Fibroblast of skin of right quadriceps (primary cell): ENCODE measurements at places on chromosomes 16 and 17.
A peak's percentile ranks its signal among the peaks of the same experiment; 100 is the strongest.

DNA sequence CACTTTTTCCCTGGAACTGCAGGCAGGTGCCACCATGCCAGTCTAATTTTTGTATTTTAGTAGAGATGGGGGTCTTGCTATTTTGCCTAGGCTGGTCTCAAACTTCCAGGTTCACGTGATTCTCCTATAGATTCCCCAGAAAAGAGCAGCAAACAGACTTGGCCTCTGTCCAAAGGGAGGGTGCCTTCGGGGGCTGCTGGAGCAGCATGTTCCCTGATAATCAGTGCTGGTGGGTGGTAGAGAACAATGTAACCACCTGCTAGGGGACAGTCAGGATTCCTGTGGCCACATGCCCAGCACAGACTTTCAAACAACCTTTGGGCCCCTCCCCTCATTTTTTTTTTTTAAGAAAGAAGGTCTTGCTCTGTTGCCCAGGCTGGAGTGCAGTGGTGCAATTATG lies 14.2 kb upstream of the CCNF start:
- DNase-seq: no peak

DNA sequence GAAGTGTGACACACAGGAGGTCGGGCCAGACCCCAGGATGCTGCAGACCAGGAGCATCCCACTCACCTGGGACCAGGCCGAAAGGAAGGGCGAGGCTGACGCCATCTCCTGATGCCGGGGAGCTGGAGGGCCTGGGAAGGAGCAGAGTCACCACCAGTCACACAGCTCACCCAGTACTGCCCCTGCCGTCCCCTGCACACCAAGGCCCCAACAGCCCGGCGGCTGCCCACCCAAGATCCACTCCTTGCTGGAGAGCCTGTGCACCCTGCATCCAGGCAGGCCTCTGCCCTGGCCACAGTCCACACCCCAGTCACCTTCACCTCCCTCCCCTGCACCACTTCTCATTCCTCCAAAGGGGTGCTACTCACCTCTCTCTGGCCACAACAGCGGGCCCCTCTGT lies 4.8 kb downstream of the ZNF500 start:
- no peak for DNase-seq

GRCh38 chr17:11996722-11997146 lies 541 bp downstream of the ZNF18 start:
- no peak for DNase-seq

- DNase-seq: no peak
Measured at GRCh38 chr17:74439691-74440567, 8.0 kb downstream of the GPRC5C start.

GRCh38 chr16:78246559-78246958 lies 147.1 kb downstream of the WWOX start:
- no peak for DNase-seq

DNA sequence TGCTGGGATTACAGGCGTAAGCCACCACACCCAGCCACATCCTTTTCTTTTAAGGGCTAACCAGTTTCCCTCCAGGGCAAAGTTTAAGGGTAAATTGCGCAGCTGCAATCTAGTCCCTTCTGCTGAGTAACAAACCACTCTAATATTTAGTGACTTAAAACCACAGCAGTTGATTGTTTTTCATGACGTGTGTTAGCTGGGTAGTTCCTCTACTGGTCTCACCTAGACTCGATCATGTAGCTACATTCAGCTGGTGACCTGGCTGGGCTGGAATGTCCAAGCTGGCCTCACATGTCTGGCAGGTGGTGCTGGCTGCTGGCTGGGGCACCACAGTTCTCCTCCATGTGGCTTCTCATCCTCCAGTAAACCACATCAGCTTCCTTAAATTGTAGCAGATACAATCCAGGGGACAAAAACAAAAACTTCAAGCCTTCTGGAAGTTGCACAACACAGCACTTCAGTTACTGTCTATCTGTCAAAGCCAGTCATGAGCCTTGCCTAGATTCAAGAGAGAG lies 75.5 kb downstream of the GPRC5B start:
- no peak for DNase-seq

GRCh38 chr17:74960570-74961342 lies 11.8 kb downstream of the HID1 start:
- peak; percentile 44 for DNase-seq

DNA sequence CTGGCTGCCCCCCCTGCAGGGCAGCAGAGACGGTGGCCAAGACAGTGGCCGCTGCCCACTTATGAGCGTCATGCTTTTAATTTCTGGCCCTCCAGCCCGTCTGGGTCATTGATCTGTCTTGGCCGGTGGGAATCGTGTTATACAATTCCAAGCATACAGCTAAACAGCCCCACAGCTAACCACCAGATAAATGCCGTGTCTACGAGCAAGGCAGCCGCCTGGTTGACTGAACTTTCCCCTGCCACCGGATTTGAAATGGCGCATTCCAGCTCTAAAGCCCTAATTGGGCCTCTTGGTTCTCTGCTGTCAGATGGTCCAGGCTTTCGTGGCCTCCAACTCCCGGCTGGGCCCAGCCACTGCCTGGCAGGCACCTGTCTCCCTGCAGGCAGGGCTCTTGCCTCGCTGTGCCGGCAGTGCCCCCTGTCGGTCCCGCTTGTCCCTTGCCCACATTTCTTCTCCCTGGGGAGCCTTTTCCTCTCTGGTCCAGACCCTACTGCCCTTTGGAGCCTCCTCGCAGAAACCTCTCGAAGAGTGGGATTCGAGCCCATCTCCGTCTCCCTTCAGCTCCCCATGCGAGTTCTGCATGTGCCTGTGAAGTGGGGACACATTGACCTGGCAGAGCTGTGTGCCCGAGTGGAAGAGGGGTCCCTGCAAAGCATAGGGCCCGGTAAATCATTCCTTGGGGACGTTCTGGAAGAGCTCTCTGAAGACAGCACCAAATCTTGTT lies 1.8 kb upstream of the RBFOX3 start:
- DNase-seq: no peak

GRCh38 chr16:9185381-9185780 lies 93.9 kb downstream of the HAPSTR1 start:
- no peak for DNase-seq

GRCh38 chr17:2797637-2798036 lies 1.4 kb downstream of the RAP1GAP2 start:
- DNase-seq: no peak

DNA sequence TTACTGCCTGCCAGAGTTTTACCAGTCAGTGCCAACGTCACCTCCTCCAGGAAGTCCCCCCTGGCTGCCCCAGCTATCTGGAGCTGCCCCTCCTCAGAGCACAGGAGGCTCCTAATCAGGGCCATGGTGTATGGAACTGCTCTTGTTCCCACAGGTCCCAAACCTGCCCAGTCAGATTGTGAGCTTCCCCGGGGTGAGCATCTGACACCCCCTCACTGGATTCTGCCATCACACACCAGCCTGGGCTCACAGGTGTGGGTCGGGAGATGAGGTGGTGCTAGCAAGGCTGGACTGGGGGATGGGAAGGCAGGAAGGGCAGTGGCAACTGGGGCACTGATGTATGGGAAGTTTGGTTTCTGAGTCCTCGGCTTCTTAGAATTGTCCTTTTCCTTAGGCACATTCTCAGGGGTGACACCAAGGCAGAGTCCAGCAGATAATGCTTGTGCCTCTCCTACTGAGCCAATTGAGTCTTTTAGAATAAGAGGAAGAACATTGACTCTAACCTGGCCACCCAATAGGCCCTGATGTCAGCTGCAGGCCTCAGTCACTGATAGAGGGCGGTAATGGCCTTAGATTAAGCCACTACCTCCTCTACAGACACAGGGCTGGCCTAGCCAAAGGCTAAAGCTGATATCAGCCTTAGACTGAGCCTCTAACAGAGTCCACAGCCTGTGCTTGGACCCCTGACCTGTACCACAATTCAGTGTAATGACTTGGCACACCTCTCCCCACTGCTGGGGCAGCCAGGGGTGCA lies 107.9 kb downstream of the WSCD1 start:
- DNase-seq: no peak

DNA sequence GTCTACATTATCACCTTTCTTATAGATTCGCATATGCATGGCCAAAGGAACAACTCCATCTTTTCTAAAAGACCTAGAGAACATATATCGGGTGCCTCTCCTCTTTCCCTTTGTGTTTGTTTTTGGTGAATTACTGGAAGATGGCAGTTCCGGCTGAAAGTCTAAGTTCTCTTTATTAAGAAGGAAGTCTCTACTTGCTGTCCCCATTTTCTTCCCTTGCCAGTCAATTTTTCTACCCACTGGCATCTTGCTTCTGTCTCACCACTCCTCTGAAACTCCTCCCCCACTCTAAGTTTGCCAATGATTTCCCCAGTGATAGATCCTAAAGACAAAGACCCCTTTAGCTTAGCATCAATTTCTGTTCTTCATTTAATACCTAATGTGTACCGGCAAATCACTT lies 93.9 kb upstream of the CORO6 start:
- DNase-seq: no peak

GRCh38 chr17:38875477-38876075 lies 5.7 kb downstream of the LASP1 start:
- peak; percentile 39 for DNase-seq
